ENCODE measurements at places on chromosomes 11 and 22.

DNA sequence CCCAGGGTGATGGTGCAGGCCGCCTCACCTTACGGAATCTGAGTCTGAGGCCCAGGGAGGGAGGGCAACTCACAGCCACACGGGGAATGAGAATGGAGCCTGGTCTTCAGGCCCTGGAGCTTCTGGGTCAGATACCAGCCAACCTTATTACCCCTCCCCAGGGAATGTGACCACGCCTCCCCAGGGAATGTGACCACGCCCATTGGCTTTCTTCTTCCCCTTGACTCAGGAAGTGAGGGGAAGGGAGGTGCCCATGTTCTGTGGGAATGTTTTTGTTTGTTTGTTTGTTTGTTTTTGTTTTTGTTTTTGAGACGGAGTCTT, 57.5 kb upstream of the RBFOX2 start:
- no peak for DNase-seq

DNA sequence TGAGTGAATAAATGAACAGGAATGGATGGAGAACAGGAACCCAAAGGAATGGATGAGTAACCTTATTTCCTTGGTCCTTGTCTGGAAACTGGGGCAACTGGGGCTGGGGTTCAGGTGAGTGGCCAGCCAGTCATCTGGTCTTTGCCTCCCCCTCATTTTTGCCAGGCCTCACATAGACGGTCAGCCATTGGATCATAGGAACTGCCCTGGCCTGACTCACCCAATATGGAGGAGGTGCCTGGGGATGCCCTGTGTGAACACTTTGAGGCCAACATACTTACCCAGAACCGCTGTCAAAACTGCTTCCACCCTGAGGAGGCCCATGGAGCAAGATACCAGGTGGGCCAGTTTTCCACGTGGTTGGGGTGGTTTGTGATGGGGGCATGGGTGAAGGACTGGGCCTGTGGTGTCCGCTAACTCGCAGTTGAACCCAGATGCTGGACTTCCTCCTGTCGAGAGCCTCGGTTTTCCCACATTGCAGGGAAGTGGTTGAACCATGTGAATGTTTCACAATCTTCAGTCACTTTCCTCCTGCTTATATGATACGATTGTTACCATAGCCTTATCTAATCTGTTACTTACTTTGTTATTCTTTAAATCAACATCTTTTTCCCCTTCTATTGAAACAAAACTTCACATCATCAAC, 4.4 kb downstream of the TRIOBP start:
- no peak for DNase-seq

DNA sequence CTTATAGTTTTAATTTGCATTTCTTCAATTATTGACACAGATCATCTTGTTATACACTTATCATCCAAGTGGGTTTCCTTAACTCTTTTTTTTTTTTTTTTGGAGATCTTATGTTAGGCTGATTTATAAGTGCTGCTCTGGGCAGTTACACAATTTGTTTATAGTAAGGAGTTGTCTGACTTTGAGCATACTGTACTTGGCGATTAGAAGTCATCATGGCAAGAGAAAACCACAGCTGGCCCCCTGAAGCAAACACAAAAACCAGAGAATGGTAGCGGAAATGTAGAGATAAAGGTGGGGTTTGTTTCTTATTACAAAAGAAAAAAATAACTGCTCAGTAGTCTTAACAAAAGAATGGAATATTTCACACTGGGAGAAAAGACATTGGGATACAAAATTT, 292.6 kb downstream of the SWAP70 start:
- no peak for DNase-seq

GRCh38 chr11:134153147-134153905, 70.4 kb downstream of the NCAPD3 start:
- DNase-seq: no peak

- no peak for DNase-seq
These were observed 89.6 kb downstream of the C11orf87 start for GRCh38 chr11:109511598-109511997.

GRCh38 chr11:43992834-43993637, 50.6 kb downstream of the C11orf96 start:
- DNase-seq: no peak

- peak; percentile 96 for DNase-seq
These were observed 128.8 kb downstream of the SGSM3 start for GRCh38 chr22:40499209-40499623.

GRCh38 chr11:107818491-107818890, 40.1 kb downstream of the SLC35F2 start:
- DNase-seq: no peak

GRCh38 chr22:35899736-35900135, 128.9 kb downstream of the RBFOX2 start:
- no peak for DNase-seq

Data from GM04503 (cell line).